Activated T-helper 1 cell treated with anti-CD3 and anti-CD28 coated beads, Interleukin-12 subunit alpha, Interleukin-12 subunit beta, Interleukin-2, Interleukin-4 antibody, amounts not matched to agents 30 ng/mL and 10 ng/mL and 1 ng/mL, durations not matched to agents 14 hours and 24 hours and 36 hours (primary cell): ENCODE measurements at places on chromosomes 16 and 17. TPM values are rescaled to one million over a fixed set of nuclear protein-coding genes. Genes with fewer than 3 reads are reported as not detected.

TP53TG3F gene
- not detected in 2 replicates for total RNA-seq

SPAG5 gene
- 81.9 and 83.1 TPM in 2 replicates for total RNA-seq

GRCh38 chr17:8672326-8672725 is 41.8 kb upstream of the MYH10 start:
- H3K4me3 ChIP-seq, result no peak overlapping the region
- no peaks in the 10 kb centered on the region for H3K4me1 ChIP-seq
- H3K27me3 ChIP-seq, result peaks cover 2% of the 10 kb centered on the region
- no peak for DNase-seq
- no peak overlapping the region for H3K27ac ChIP-seq

GRCh38 chr17:37425268-37425667 is 18.6 kb downstream of the TADA2A start:
- DNase-seq, result no peak
- H3K27me3 ChIP-seq, result no peaks in the 10 kb centered on the region
- no peak overlapping the region for H3K27ac ChIP-seq
- H3K36me3 ChIP-seq, result peaks cover 34% of the 10 kb centered on the region
- H3K4me1 ChIP-seq, result peaks cover 14% of the 10 kb centered on the region

DNA sequence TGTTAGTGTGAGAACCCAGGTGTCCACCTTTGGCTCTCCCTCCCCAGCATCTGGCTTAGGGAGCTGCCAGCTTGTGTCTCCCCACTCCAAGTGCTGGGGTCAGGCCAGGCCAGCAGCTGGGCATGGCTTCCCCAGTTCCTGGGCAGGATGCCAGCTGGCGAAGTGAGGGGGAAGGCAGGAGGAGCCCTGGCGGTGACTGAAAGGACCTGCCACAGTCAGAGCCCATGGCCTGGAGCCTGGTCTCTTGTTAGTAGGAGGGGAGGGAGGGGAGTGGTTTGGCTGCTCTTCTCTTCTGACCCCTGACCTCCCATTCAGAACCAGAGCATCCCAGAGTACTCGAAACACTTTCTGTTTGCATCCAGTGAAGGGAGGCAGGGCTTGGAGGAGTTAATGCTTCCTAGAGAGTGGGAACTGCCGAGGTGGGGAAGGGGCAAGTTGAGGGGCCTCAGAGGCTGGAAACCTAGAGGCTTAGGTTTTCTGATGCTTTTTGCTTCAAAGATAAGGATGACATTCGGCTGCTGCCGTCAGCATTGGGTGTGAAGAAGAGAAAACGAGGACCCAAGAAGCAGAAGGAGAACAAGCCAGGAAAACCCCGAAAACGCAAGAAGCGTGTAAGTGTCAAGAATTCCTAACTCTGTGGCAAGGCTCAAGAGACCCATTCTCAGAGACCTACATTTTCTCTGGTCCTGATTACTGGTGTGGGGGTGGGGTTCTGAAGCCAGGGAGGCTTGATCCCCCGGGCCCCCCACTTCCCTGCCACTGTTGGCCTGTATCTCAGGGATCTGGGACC is 772 bp downstream of the CHD3 start:
- peak overlapping the region; percentile 9 for H3K4me3 ChIP-seq
- peak overlapping the region; percentile 27 for H3K27ac ChIP-seq
- H3K4me1 ChIP-seq, result peaks cover 3% of the 10 kb centered on the region
- DNase-seq, result no peak
- no peaks in the 10 kb centered on the region for H3K27me3 ChIP-seq
